ENCODE measurements at places on chromosomes 13 and 19. TPM values are rescaled to one million over a fixed set of nuclear protein-coding genes. Genes with fewer than 3 reads are reported as not detected.
A peak's percentile ranks its signal among the peaks of the same experiment; 100 is the strongest.

DNA sequence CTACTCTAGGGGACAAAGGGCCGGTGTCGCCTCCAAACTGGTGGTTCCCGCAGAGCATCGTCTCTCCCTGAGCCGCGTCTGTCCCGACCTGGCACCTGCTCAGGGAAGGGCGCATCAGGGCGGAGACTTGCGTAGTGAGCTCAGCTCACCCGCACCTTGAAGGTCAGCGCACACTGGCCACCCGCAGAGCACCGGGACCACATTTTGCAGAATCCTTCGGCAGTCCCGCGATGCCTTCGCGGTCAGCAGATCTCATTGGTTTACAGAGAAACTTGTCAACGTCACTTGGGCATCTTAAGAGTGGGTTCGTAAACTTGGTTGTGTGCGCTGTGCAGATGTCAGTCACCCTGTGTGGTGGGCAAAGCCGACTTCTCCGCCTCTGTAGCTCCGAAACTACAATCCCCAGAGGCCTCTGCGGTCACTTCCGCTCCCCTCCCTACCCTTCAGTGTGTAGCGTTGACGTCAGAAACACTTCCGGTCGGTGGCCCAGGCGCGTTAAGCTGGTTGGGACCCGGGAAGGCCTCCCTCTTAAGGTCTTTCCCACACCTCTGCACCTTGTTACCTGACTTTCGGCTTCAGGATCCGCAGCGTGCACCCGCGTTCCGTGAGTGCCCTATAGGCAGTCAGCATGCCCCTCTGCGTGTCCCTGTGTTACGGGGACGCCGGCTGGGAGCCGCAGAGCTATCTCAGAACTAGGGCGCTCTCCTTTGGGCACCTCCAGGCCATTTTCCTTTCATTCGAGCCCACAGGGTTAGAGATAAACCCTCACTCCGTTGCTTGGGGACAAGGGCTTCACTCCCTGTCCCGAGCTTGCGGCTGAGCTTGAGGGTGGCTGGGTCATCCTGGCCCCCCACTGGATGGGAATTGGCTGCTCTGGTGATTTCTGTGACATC lies 36.5 kb upstream of the ZNF527 start:
- peak; percentile 78 for DNase-seq

DNA sequence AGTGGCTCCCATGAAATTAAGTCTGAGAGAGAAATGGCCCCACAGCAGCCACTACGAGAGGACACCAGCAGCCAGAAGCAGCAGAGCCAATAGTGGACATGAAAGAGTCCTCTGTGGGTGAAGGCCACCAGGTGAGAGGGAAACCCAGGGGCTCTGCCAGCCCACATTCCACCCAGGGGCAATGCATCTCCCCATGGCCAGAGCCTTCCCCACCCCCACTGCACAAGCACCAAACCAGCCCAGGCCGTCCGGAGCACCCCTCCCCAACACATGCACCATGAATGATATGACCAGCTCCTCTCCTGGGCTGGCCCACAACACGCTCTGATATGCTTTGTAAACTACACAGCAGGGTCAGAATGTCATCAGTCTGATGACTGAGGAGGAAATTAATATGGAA lies 66.9 kb downstream of the TSHZ3 start:
- no peak for DNase-seq

GRCh38 chr19:17755977-17756670 lies 4.8 kb downstream of the FCHO1 start:
- no peak for DNase-seq

Gene OR4F17
- not detected for total RNA-seq

Gene PSPN
- 0.73 TPM for total RNA-seq

Gene ZNF225
- 4.5 TPM for total RNA-seq

GRCh38 chr13:98065468-98065867 lies 77.4 kb upstream of the FARP1 start:
- DNase-seq: no peak

All from pulmonary artery endothelial cell (primary cell).